D341Med (cell line): ENCODE measurements at places on chromosomes 4 and X.

DNA sequence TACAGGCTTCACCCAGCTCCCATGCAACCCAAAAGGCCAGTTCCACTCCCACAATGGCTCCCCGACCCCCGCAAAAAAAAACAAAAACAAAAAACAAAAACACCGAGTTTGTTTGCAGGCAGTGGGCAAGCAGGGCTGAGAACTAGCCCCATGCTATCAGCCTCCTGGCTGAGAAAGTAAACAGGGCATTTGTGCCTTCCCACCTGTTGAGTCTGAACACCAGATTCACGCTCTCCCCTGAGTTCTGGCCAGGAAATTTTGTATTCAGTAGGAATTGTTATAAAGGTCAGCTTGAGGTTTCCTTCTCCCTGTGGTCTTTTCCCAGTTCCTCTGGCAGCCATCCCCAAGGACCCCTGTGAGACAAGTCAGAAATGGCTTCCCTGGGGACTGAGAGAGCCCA lies 1066.5 kb downstream of the GLUD2 start:
- no peak for DNase-seq

- no peak for DNase-seq
Measured at GRCh38 chr4:134865675-134866074, 664.1 kb upstream of the PABPC4L start.

DNA sequence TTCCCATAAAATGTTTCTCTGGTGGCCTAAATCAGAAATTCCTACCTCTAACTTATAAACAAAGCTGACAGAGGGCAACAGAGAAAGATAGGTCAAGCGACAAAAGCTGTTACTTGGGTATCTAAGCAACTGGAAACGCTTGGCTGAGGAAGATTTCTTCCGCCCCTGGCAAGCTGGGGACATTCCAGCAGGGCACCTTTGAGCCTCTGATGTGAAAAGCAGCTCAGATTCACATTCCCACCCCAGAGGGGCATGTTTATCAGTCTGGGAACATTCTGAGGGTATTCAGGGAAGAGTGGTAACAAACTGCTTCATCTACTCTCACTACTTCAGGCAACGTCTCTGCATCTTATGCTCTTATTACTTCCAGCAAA lies 3.5 kb upstream of the CDS1 start:
- no peak for DNase-seq

GRCh38 chrX:154399527-154400368 lies 1.6 kb downstream of the RPL10 start:
- DNase-seq: no peak

- DNase-seq: no peak
Measured at GRCh38 chr4:155599085-155599484, 67.6 kb upstream of the GUCY1A1 start.

GRCh38 chr4:61992351-61992750 lies 792.2 kb downstream of the ADGRL3 start:
- peak; percentile 58 for DNase-seq

DNA sequence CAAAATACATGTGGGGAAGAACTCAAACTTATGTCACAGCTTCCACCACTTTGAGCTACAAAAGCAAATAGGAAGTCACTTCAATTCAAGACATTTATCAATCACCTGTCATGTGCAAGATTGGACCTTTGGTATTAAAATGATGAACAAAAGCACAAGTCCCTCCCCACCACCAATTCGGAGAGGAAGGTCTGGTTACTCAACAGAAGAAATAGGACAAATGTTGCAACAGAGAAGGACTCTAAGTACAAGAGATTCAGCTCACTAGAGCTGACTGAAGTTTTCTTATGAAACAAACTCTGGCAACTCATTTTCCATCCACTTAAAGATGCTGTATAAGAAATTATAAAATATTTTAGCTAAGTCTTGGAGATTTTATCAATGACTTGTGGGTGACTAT lies 16.0 kb upstream of the MMRN1 start:
- DNase-seq: no peak

DNA sequence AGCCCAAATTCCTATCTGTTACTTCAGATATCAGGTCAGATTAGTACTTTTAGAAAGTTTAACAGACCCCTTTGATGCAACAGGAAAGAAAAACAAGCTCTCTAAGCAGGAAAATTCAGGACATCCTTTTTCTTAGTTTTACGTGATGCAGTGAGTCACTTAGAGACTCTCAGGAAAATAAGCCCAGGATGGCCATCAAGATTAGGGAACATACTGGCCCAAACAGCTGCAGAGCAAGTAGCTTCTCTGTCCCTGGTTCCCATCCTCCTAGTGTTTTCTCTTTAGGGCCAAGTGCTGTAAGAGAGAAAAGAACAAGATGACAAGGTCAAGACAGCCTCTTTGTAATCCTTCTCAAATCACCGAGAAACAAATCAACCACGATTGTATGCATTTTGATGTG lies 219.1 kb downstream of the ZNF674 start:
- DNase-seq: no peak

DNA sequence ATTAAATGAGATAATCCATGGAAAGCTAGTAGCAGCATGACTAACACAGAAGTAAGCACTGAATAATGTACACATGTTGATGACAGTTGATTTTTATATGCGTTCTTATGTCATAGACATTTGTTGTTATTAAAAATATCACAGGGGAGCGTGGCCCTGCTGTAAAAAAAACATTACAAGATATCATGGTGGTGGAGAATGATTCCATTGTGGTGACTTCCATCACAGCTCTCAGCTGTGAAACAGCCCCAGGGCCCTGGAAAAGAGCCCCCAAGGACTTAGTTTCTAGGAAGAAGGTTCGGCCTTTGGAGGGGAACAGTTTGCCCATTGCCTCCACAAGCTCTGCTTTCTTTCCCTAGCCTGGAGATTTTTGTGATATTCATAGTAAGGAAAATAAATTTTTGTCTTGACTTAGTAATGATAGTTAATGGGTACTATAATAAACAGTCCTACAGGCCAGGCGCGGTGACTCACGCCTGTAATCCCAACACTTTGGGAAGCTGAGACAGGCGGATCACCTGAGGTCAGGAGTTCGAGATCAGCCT lies 49.9 kb downstream of the FAM114A1 start:
- DNase-seq: no peak

DNA sequence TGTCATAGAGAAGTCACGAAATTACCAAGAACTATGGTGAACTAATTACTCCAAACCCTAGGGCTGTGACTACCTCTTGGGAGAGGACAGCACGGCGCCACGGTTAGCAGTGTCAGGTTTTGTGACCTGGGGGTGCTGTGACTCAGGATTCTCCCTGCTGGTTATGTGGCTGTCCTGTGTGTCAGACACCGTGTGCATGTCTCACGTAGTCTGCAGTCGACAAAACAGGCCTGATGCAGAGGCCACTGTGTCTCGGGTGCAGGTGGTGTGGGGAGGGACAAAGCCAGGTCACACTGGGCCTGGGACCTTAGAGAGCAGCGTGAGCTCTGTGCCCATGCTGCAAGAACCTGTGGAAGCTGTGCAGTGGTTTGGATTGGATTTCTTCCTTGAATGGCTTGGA lies 34.1 kb downstream of the TNIP2 start:
- peak; percentile 21 for DNase-seq

GRCh38 chrX:129631849-129632248 lies 22.9 kb downstream of the APLN start:
- DNase-seq: no peak

GRCh38 chr4:128707864-128708263 lies 101.6 kb upstream of the JADE1 start:
- DNase-seq: no peak

DNA sequence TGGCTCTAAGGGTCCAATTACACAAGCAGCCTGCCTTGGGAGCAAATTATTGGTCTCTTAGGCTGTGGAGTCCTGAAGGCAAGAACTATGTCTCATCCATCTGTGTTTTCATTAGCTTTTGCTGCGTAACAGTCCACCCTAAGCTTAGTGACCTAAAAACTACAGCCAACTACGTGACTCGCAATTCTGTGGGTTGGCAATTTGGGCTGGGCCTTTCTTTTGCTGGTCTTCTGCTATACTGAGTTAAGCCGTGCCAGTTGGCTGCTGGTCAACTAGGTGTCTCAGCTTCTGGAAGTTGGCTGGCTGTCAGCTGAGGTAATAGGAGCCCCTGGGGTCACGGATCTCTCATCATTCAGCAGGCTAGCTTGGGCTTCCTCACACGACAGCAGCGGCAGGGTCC lies 205.6 kb upstream of the S100G start:
- DNase-seq: no peak

- DNase-seq: no peak
Measured at GRCh38 chr4:185323606-185324005, 72.1 kb downstream of the LRP2BP start.

- DNase-seq: no peak
Measured at GRCh38 chr4:141759796-141760425, 123.5 kb downstream of the IL15 start.

DNA sequence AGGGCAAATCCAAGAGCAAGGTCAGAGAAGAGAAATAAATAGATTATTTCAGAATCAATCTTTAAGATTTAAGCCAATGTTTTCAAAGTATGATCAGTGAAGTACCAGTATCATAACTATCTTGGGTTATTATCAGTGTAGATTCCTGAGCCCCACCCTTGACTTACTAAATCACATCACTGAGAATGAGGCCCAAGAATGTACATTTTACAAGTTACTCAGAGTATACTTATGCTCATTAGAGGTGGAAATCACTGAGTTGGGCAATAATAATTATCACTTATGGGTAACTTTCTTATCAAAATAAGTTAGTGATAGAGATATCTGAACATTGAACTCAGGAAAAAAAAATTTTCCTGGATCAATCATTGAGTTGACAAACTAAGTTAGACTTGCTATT lies 121.6 kb upstream of the NOCT start:
- no peak for DNase-seq

GRCh38 chr4:26015133-26015651 lies 101.2 kb downstream of the SMIM20 start:
- DNase-seq: no peak

DNA sequence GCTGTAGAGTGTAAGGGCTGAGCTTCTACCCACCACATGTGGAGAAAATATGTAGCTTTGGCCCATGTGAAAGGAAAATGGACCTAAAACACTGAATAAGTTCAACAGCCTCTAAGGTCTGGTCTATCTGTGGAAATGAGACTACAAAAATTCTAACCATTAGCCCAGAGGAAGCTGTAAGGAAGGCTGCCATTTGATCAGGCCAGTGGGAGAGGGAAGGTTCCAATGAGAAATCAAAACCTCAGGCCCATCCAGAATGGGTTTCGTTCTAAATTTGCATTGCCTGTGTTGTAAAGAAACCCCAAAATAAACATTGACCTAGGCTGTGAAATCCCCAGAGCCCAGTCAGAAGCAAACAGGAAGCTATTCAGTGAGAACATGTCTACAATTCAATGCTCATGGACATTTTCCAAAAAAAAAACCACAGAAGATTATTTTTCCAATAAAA lies 320.4 kb upstream of the SLC7A11 start:
- no peak for DNase-seq

DNA sequence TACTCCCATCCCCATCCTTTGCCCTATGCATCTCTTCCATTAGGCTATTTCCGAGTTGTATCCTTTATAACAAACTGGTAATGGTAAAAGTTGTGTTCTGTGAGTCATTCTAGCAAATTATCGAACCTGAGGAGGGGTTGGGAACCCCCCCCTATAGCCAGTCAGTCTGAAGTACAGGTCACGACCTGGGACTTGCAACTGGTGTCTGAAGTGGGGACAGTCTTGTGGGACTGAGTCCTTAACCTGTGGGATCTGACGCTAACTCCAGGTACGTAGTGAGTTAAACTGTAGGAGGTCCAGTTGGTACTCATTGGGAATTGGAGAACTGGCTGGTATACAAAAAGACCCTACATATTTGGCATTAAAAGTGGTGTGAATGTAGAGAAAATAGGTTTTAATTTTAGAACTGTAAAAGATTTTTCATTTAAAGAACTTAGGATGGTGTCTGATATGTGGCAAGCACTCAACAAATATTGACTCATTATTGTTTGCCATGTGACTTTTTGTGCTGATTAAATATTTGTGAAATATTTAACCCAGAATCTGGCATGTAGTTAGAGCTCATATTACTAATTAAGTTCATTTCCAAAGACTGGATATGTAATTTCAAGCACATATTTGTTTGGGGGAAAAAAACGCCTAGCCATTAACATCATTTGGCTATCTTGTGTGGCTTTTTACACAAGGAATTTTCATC lies 50.7 kb downstream of the CHST7 start:
- no peak for DNase-seq

- DNase-seq: no peak
Measured at GRCh38 chrX:12526306-12526705, 264.9 kb upstream of the PRPS2 start.

- DNase-seq: peak; percentile 68
Measured at GRCh38 chrX:69093960-69094871, 71.0 kb downstream of the PJA1 start.

GRCh38 chrX:42680666-42681065 lies 97.3 kb downstream of the PPP1R2C start:
- no peak for DNase-seq

DNA sequence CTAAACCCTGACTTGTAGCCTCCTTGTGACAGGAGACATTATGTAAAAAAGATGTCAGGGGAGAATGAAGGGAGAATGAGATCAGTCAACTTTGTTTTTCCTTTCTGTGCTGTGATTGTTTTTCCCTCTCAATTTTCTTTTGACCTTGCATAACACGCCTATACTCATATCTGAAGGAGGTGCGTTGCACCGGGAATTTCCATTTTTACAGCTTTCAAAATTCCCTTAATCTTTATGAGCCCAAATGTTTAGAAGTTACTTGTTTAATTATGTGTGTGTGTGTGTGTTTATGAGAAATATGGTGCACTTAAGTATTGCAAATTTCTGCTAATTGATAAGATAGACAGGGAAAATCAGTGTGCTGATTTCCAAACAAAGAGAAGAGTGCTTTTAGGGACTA lies 21.6 kb downstream of the SYNPO2 start:
- no peak for DNase-seq

DNA sequence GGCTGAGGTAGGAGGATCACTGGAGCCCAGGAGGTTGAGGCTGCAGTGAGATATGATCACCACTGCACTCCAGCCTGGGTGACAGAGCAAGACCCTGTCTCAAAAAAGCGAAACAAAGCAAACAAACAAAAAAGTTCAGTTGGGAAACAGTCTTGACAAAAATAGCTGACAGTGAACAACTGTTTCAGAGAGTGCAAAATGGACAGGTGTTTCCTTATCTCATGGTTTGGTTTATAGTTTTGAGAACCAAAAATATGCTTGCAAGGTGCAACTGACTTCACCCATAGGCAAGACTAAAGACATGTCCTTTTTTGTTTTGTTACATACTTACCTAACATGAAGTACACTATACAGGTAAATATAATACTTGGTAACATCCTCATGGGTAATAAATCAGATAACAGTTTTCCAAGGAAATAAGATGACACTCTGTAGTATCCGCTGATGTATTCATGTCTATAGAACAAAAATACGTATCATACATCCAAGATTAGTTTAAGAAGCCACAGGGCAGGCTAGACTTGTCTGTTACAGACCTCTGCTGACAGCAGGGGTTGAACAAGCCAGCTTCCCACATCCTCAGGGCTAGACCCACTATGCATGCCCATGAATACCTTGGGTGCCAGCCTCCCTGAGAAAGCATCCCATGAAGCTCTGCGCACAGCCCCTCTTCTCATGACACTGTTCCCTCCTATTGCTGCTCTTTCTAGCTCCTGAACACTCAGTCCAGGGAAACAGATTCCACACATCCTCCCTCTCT lies 59.3 kb downstream of the ABCG2 start:
- no peak for DNase-seq

GRCh38 chr4:189787216-189788031 lies 153.2 kb upstream of the FRG1 start:
- DNase-seq: no peak
